Aorta (tissue), 5 donors: ENCODE measurements at places on chromosomes 7 and 10. TPM values are rescaled to one million over a fixed set of nuclear protein-coding genes. Genes with fewer than 3 reads are reported as not detected.
A peak's percentile ranks its signal among the peaks of the same experiment; 100 is the strongest.

HNRNPF gene
- total RNA-seq: 114 TPM

DNA sequence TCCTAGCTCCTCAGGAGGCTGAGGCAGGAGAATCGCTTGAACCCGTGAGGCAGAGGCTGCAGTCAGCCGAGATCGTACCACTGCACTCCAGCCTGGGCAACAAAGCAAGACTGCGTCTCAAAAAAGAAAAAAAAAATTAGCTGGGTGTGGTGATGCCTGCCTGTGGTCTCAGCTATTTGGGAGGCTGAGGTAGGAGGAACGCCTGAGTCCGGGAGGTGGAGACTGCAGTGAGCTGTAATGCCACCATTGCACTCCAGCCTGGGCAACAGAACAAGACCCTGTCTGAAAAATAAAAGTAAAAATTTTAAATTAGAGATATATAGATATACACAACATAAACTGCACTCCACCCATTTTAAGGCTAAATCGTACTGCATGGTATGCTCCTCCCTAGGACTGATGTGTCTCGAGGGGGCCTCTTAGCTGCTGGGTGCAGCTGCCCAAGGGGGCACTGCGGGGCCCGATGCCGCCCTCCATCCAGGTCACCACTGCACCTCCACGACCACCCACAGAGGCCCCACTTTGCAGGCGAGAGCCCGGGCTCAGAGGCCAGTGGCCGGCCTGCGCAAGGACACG, 40.9 kb upstream of the FOXK1 start:
- DNase-seq: peak; percentile 50

DNA sequence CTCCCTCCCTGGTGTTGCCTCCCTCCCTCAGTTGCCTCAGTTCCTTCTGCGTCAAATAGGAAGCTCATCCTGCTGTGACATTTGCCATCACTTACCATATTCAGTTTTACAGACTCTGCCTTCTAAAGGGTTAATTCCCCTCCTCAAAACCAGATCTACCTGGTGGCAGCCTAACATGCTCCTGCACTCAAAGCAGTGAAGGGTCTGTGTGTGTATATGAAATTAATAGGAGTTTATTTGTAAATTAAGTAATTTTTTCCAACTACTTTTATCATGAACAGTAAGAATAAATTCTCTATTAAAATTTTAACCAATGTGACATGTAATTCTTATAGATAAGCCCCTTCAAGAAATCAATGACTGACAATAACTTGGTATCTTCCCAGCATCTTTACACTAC, 158.6 kb upstream of the INSYN2A start:
- DNase-seq: no peak

RUFY2 gene
- 31.6 TPM for total RNA-seq

NRG3 gene
- total RNA-seq: 0.87 TPM

GRCh38 chr10:58576751-58577436, 64.2 kb downstream of the BICC1 start:
- DNase-seq: no peak

DNA sequence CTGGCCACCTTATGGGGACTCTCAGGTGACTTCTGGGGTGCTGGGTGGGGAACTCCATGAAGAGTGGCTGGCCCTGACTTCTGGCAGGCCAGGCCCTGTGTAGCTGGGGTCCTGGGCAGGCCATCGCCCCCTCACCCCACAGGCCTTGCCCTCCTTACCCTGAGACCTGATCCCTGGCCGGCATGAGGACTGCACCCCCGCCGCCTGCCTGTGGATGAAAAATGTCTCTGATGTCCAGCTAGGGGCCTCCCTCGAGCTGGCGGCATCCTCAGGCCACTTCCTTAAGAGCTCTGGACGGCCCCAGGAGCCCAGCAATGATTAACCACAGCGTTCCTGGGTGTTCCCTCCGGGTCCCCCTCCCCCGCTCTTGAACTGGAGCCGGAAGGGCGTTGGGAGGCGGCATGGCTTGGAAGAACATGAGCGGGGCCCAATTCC, 31.8 kb upstream of the SHH start:
- peak; percentile 61 for DNase-seq

- no peak for DNase-seq
These were observed 18.1 kb upstream of the PANK1 start for GRCh38 chr10:89663144-89663543.

CCL24 gene
- 1.1 TPM for total RNA-seq
